ENCODE measurements at places on chromosomes 6 and 20.

- no peak for DNase-seq
Measured at GRCh38 chr20:2130683-2131082, 29.1 kb downstream of the STK35 start.

DNA sequence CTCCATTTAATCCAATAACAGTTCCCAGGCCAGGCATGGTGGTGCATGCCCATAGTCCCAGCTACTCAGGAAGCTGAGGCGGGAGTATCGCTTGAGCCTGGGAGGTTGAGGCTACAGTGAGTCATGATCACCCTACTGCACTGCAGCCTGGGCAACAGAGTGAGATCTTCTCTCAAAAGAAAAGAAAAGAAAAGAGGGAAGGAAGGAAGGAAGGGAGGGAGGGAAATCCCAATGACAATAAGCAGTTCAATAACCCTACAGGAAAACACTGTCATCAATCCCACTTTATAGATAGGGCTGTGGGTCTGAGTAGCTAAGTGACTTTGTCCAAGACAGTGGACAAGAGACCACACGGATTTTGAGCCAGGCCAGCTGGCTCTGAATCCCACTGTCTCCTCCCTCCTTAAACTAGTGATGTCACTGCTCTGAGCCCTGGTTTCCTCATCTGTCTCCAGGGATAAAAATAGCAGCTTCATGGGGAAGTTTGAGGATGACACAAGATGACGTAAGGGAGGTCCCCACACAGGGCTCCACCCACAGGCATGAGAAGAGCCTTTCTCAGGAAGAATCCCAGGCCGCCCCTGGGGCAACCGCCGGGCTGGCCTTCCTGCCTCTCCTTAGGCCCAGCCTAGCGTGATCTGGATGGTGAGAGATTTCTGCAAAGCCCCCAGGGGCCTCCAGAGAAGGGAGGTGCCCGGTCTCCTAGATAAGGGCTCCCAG, 7.2 kb upstream of the TRIB3 start:
- no peak for DNase-seq

DNA sequence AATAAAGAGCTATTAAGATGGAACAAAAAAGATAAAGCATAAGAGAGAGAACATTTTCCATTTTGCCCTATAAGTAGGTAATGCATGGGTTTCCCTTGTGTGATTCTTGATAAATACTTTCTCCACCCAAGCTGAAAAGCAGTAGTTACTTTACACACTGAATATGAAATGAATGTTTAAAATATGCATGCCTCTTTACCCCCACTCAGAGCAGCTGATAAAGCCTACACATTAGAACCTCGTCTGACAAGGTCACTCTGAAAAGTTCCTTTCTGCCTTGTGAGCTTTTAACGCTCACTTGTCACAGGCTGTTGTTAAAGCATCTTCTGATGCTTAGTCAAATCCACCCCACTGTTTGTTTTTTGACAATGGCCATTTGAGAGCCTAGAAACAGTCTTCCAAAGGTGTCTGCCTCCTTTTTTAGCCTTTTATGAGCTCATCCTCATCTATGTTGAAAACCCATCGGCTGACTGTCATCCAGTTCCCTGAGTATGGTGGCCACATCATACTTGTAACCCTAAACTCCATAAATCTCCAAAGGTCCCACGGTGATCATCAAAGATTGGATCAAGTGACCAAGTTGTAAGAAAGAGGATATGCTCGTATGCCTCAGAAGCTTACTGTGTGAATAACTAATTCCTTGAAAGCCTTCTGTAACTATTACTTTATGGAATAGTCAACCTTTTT, 102.8 kb downstream of the ATXN1 start:
- DNase-seq, result no peak

DNA sequence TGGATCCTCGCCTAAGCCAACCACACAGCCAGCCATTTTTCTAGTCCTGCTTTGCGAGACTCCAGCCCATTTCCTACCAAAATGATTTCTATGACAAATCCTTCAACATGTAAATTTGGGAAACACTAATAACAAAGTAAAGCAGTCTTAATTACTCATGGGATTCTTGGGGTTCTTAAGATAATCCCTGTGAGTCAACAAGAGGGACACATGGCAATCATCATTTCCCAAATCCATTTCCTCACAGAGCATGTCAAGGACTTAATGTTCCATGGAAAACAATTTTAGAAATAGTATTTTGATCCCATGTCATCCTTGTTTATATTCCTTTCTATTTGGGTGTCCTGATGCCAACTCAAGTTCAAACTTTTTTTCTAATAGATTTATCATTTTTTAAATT, 322.7 kb upstream of the NOX3 start:
- DNase-seq, result no peak

Measured in stimulated activated CD4-positive, alpha-beta T cell treated with anti-CD3 and anti-CD28 coated beads, Interleukin-1b, Interleukin-23, amount 100 ng/mL, for 1 hour (primary cell).